Amniotic stem cell (primary cell): ENCODE measurements at places on chromosomes 6 and 20.
A peak's percentile ranks its signal among the peaks of the same experiment; 100 is the strongest.

GRCh38 chr6:161400671-161401070 lies 126.8 kb upstream of the AGPAT4 start:
- DNase-seq, result no peak

DNA sequence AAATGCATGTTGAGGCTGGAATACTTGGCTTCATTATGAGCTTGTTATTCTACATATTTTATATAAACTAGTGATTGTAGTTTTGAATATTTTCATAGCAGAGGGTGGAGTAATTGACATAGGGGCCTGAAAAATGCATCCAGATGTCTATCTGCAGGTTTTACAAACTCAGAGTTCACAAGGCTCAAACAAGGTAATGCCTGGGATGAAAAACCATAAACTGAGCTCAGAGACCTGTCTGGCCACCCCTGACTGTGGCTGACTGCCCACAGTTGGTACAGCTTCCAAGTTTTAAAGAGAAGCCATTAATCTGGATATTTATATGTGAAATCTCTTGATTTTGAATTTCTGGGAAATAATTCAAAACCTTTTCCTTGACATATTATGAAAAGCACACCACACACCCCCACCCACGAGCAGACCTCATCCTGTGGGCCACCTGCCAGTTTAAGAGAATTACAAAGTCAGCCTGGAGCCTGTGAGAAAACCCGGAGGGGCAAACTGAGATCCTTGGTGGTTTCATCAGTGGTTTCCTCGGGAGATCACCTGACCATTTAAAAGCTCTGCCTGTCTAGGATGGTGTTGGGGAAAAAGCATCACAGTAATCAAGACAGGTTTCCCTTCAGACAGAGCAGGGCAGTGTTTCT lies 230.1 kb downstream of the SAMD5 start:
- no peak for DNase-seq

- peak; percentile 50 for DNase-seq
Observed at GRCh38 chr6:6723921-6724538, 135.5 kb downstream of the LY86 start.

GRCh38 chr6:167530951-167531350 lies 206.1 kb downstream of the TTLL2 start:
- no peak for DNase-seq

- DNase-seq, result no peak
Observed at GRCh38 chr20:10268636-10269035, 50.0 kb downstream of the SNAP25 start.

DNA sequence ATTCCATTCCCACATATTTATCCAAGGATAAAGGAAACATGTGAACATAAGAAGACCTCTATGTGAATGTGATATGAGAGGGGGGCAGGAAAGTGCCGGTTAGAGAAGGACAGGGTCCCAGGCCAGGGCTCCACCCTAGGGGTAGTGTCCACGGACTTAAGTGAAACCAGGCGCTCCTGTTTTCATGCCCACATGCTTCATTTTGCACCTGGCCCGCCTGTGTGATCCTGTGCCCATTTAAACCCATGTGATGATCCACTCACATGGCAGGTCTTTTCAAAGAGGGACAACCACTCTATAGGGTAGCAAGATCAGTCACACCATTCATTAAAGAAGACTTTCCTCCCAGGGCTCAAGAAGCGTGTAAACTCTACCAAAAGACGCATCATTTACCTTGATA lies 865.3 kb upstream of the GJE1 start:
- DNase-seq, result no peak

GRCh38 chr20:10415013-10415650 lies 18.9 kb downstream of the MKKS start:
- no peak for DNase-seq

- DNase-seq, result no peak
Observed at GRCh38 chr20:40673442-40673841, 15.6 kb downstream of the MAFB start.

DNA sequence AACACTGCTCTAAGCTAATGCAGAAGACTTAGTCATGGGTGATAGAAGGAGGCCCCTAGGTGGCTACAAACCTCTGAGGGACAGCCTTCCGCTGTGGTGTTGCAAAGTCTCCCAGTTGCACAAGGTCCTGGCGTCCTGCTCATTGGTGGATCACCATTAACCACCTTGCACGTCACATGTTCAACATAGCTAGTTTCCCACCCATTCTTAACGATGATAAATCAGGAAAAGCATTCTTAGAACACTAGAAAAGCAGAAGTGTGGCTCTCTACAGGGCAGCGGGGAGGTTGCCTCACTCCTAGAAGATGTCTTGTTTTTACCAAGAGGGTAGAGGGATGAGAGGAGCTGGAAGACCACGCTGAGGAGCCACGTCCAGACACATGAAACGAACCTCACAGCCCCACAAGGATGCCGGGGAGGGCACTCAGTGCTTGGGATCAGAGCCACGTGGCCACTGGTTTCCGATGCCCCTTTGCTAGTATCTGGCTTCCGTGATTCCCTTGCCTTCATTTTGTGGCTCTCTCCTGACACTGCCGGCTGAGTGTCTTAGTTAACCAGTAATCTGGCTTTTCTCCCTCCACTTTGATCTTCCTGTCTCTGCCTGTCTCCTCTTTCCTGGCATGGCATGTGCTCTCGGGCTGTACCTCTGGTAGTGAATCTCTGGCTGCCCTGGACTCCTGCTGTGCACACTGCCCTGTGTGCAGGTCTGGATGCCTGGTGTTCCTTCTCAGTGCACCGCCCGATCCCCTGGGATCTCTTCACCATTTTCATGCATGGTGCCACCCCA lies 91.4 kb upstream of the NEDD9 start:
- DNase-seq, result no peak

GRCh38 chr6:154297721-154298120 lies 58.9 kb downstream of the IPCEF1 start:
- DNase-seq, result no peak

- no peak for DNase-seq
Observed at GRCh38 chr6:141316236-141316635, 816.5 kb upstream of the GJE1 start.

GRCh38 chr6:4727671-4728435 lies 48.4 kb upstream of the CDYL start:
- no peak for DNase-seq

DNA sequence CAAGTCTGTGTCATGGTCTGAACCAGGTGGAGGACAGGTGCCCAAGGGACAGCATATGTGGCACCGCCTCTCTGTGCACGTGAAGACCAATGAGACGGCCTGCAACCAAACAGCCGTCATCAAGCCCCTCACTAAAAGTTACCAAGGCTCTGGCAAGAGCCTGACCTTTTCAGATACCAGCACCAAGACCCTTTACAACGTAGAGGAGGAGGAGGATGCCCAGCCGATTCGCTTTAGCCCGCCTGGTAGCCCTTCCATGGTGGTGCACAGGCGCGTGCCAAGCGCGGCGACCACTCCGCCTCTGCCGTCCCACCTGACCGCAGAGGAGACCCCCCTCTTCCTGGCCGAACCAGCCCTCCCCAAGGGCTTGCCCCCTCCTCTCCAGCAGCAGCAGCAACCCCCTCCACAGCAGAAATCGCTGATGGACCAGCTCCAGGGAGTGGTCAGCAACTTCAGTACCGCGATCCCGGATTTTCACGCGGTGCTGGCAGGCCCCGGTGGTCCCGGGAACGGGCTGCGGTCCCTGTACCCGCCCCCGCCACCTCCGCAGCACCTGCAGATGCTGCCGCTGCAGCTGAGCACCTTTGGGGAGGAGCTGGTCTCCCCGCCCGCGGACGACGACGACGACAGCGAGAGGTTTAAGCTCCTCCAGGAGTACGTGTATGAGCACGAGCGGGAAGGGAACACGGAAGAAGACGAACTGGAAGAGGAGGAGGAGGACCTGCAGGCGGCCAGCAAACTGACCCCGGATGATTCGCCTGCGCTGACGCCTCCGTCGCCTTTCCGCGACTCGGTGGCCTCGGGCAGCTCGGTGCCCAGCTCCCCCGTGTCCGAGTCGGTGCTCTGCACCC lies 109.5 kb upstream of the RAB32 start:
- no peak for DNase-seq

GRCh38 chr6:161199850-161200249 lies 74.0 kb downstream of the AGPAT4 start:
- no peak for DNase-seq

DNA sequence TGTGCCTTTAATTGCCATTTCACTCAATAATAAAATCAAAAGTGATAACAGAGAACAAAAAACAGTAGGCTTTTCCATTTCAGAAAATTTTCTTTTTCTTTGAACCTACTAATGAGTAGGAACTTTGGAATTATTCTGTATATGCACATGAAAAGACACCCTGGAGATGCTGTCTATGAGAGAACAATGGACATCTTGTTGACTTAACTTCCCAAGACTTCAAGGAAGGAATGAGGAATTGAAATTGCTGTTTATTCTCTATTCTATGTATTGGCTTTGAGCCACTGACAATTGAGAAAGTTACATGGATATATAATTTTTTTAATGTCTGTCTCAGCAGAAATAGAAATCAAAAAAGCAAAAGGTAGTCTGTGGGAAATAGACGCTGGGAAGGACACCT lies 98.6 kb upstream of the PCSK2 start:
- DNase-seq, result no peak

DNA sequence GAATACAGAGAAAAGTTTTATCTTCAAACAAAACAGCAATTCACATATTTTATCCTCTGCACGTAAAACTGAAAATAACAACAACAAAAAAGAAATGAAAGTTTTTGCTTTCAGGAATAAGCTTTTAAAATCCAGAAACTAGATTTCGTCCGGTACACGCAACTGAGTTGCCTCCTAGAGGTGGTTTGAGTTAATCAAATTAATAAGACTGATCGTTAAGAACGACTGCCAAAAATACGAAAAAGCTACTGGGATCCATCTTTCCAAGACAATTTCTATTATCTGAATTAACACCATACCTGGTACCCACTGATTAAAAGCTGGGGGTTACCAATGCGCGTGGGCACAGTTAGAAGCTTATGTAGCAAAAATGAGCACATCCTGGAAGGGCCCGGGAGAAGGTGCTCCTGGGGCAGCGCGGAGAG lies 669 bp downstream of the PDCD2 start:
- no peak for DNase-seq

GRCh38 chr6:127031511-127031910 lies 87.0 kb upstream of the RSPO3 start:
- no peak for DNase-seq

DNA sequence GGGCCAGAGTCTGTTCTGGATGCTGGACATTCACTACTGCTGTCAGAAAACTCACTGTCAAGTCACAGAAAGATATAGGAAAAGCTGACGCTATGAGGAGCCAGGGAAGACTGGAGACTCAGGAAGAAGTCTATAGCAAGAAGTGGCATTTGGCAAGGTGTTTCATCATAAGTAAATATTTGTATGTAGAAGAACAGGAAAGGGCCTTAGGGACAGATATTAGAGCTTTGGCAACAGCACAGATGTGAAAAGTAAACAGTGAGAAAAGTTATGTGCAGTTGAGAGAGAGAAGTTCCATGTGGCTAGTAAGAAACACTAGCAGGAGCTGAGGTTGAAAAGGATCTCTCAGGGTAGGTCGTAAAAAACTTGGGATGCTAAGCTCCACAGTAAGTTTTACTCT lies 868.9 kb downstream of the PHF3 start:
- no peak for DNase-seq

GRCh38 chr6:94443701-94444100 lies 1024.3 kb upstream of the EPHA7 start:
- no peak for DNase-seq

GRCh38 chr6:150924808-150925589 lies 59.5 kb downstream of the MTHFD1L start:
- DNase-seq, result no peak

GRCh38 chr6:168848797-168849196 lies 404.8 kb downstream of the THBS2 start:
- no peak for DNase-seq

- no peak for DNase-seq
Observed at GRCh38 chr6:91171754-91172462, 585.0 kb upstream of the MAP3K7 start.

- DNase-seq, result peak; percentile 44
Observed at GRCh38 chr6:143176090-143177021, 115.7 kb downstream of the AIG1 start.

GRCh38 chr6:33894438-33894837 lies 90.6 kb upstream of the MLN start:
- DNase-seq, result no peak

DNA sequence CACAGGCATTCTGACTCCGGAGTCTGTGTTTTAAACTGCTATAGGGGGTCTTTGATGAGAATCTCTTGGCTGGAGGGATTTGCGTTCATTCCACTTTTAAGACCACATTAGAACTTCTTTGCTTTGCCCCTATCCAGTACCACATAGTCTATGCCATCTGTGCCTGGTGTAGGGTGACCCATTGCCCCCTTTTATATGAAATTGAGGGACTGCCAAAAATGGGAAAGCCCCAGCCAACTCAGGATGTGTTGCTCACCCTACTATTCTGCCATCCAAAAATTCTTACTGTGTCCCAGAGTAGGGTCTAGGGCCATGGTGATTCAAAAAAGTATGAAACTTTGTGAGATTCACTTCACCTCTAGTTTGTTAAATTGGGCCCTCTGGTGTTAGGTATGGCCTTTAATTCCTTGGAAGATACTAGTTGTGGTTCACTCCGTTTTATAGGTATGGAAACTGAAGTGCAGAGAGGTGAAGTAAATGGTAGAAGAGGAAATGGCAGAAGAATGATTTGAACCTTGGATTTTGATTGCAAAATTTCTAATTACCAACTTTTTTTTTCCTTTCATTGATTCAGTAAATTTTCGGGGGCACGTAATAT lies 1.4 kb downstream of the PFDN4 start:
- no peak for DNase-seq

- DNase-seq, result no peak
Observed at GRCh38 chr20:50398821-50399554, 111.2 kb upstream of the PTPN1 start.

- no peak for DNase-seq
Observed at GRCh38 chr6:140663772-140664171, 1289.3 kb upstream of the CITED2 start.

DNA sequence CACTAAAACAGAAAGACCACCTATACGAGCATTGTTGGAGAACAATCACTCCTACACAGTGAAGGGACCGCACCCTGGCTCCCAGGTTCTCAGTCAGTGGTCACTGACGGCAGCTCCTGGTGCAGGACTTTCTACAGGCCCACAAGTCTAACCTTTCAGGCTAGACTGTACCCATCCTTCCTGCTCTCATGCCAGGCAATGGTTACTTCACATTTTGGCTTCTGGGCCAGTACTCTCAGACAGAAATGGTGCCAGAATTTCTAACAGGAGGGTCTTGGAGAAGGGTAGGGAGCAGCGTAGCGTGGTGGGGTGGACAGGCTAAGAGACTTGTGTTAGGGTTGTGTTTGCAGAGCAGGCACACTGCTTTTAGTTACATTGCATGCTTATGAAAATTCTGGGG lies 12.1 kb downstream of the TOMM34 start:
- DNase-seq, result no peak

DNA sequence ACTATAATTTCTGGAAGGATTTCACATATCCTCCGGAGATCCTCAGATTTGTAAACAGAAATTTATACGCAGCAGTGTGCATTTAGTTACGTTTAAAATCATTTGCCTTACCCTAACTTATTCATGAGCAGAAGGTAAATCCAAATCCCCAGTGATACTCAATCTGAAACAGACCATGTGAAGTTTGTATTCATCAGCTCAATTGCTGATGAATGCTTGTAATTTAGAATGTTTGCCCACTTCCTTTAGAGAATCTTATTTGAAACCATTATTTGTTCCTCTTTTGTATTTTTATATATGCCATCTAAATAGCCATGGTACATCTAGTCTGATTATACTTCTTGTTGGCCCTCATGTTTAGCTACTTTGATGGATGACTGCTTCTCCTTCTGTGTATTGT lies 15.4 kb downstream of the TAAR1 start:
- no peak for DNase-seq

- peak; percentile 25 for DNase-seq
Observed at GRCh38 chr20:44909872-44910689, at the start of gene PABPC1L. PABPC1L (plus strand) TSS chr20:44910060; CDS start chr20:44910144, 84 bp downstream.

- no peak for DNase-seq
Observed at GRCh38 chr6:16153211-16153820, 24.4 kb downstream of the MYLIP start.
